CMK (cell line): ENCODE measurements at places on chromosomes 13 and 19.

DNA sequence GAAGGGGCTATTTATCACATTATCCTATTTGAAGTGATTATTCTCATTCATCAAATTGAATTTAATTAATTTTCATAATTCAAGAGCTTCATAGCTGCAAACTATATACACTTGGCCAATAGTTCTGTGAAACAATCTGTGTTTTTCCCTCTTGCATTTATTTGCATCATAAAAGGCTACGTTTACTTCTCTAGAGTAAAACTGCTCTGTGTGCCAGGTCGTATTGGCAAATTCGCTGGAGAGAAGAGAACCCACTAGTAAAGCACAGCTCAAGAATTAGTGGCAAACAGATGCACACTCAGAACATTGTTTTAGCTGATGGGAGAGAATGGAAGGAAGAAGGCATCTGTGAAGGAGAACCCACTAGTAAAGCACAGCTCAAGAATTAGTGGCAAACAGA, 81.8 kb downstream of the CYSLTR2 start:
- DNase-seq = no peak

- no peak for DNase-seq
Measured at GRCh38 chr13:94622344-94622743, 20.7 kb downstream of the GPR180 start.

DNA sequence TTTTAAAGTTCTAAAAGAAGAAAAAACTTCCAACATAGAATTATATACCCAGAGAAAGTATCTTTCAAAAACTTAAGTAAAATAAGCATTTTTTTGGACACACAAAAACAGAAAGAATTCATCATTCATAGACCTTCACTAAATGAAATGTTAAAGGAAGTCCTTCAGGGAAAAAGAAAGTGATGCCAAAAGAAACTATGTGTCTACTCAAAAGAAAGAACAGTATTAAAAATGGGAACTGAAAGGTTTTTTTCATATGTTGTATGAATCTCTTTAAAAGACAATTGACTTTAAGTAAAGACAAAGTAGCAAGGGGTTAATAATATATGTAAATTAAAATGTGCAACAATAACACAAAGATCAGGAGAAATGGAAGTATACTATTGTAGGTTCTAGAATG, 96.5 kb downstream of the DHRS12 start:
- DNase-seq = no peak

- peak; percentile 89 for DNase-seq
Measured at GRCh38 chr13:52844836-52845235, 3.6 kb downstream of the PCDH8 start.

DNA sequence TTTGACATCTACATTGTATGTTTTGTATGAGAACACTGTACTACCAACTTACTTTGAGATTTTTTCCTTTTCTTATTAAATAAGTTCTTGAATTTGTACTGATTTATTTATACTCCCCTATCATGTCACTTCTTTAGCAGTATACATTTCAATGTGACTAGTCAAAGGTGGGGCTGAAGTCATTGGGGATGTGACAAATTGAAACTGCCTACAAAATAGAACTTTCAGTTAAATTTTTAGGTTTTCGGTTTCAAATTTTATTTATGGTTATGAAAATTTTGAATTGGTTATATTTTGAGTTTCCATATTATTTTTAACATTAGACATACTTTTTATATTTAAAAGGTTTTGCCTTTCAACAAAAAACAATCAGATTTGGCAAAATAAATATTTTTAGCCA, 221.6 kb downstream of the NBEA start:
- DNase-seq = no peak
